ENCODE measurements at places on chromosomes 6 and 20.

DNA sequence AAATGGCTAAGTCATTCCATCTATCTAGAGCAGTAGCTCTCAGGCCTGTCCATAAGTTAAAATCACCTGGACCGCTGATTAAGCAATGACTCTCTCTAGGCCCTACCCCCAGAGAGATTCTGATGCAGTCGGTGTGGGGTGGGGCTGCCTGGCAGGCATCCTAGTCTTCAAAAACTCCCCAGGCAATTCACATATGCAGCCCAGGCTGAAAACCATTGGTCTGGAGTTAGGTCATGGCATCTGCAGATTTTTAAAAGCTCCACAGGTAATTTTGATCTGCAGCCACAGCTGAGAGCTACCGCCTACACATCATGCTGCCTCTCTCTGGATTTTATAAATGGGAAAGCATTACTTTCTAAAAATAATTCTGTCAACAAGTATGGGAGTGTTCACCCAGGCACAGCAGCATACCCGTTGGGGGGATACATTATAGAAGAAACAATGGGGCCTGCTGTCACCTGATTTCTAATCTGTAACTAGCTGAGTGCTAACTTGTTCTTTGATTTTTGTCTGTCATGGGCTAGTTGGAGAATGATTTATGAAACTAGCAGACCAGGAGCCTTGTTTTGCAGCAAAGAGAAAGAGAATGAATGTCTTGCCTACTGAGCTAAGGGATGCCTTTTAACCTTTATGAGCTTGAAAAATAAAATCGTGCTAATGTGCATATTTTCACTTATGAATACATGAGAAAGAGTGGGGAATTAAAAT is 44.1 kb upstream of the ATXN1 start:
- no peak for DNase-seq

DNA sequence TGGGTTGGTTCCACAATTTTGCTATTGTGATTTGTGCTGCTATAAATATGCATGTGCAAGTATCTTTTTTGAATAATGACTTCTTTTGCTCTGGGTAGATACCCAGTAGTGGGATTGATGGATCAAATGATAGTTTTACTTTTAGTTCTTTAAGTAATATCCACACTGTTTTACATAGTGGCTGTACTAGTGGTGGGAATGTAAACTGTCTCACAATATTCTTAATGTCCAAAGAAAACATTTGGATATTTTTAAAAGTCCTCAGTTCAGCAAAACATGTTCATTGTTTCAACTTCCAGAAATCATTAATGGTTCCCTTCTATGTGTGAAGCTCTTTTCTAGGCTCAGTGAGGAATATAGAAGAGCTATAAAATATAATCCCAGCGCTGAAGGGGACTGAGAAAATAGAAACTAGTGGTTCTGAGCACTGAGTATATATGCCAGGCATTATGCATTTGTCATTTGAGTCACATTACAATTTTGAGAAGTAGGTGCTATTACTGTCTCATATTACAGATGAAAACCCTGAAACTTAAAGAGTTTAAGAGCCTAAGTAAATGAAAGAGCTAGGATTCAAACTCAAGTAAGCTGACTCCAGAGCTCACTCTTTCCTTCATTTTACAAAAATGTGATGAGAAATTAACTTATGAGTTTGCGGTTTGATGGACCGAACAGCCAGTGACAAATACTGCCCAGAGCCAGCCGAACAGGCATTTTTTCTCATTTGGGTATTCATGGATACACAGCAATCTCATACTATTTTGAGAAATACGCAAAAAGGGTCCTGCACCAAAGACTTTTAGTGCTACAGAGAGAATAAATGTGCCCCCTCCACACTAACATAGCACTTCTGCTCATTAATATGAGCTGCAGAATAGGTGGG is 250.1 kb downstream of the TBX18 start:
- DNase-seq: no peak

DNA sequence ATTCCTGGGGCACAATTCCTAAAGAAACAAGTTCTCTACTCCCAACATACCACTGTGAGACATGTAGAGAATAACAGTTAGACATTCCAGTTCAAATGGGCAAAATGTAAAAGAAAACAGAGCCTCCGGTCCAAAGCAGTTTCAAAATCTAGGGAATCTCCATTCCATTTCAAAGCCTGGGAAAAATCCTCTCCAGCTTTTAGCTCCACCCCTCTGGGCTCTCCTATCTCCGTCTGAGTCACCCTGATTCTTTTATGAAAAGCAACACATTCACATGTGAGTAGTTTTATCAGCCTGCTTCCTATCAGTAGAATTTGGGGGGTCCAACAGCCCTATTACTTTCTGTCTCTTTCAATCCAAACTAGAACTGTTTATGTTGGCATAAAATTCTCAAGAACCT is 3.7 kb downstream of the CSNK2A1 start:
- no peak for DNase-seq

DNA sequence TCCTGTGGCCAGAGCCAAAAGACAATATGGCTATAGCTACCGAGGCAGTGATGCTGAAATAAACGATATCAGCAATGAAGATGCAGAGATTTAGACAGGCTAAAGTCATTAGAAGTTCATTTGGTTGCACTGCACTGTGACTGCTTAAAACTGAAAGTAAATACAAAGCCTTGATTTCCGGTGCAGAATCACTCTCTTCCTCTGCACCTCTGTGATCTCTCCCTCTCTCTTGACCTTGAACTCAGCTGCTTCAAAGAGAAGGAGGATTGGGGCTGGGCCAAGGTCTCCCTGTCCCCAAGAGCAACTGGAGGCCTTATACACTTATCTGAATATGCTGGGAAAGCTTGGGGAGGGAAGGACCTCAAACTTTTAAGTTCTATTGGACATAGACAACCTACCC is 34.6 kb upstream of the SPACA1 start:
- no peak for DNase-seq

- no peak for DNase-seq
Measured at GRCh38 chr6:119342430-119342829, 7.1 kb downstream of the MAN1A1 start.

DNA sequence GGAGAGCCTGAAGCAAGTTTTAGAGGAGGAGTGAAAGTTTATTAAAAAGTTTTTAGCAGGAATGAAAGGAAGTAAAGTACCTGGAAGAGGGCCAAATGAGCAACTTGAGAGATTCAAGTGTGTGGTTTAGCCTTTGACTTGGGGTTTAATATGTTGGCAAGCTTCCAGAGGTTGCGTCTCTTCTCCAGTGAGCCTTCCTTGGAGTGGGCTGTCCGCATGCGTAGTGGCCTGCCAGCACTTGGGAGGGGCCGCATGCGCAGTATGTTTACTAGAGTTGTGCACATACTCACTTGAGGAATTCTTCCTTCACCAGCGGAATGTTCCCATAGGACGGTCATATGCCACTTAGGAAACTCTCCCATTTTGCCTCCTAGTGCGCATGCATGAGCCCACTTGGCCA is 235.2 kb downstream of the ALDH8A1 start:
- no peak for DNase-seq

DNA sequence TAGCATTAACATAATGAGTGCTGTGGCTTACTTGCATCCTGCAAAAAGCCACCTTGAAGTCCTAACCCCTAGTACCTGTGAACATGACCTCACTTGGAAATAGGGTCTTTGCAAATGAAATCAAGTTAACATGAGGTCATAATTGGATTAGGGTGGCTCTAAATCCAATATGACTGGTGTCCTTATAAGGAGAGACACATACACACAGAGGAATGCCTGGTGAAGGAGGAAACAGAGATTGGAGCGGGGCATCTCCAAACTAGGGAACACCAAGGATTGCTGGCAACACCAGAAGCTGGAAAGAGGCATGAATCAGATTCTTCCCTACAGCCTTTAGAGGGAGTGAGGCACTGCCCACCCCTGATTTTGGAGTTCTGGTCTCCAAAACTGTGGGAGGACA is 17.6 kb upstream of the RPS6KA2 start:
- DNase-seq: no peak

DNA sequence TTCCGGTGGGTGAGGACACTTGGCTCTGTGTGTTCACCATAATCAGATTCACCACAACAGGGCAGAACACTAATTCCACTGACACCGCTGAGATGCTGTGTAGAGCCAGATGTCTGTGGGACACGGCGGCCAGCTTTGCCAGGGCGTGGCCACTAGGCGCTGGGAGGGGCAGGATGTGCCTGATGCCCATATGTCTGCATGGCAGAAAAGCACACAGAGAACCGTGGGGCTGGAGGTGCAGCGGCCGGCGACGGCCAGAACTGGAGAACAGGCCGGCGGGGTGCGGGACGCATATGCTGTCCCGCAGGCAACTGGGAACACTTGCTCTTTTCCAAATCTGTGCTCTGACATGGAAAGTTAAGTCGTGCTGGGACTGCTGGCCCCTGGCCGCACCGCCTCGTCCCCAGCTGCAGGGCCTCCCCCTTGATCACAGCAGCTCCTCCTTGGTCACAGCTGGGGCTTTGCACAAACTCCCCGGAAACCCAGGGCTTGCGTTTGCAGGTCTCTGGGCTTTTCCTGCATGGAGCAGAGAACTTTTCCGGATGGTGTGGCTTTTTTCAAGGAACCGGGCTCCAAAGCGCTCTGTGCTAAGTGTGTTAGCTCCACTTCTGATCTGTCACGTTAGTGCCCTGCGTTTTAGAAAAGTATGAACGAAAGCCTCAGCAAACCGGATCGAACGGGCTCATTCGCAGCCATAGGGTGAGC is 31.1 kb downstream of the NTSR1 start:
- DNase-seq: no peak

- no peak for DNase-seq
Measured at GRCh38 chr6:82176616-82177015, 70.9 kb downstream of the IBTK start.

- DNase-seq: no peak
Measured at GRCh38 chr6:28333047-28333446, 2.9 kb downstream of the ZSCAN31 start.

- DNase-seq: peak; percentile 89
Measured at GRCh38 chr20:20367575-20368417, at the start of gene INSM1. Gene INSM1 (plus strand): TSS chr20:20368104. CDS start chr20:20368268, 164 bp downstream.

DNA sequence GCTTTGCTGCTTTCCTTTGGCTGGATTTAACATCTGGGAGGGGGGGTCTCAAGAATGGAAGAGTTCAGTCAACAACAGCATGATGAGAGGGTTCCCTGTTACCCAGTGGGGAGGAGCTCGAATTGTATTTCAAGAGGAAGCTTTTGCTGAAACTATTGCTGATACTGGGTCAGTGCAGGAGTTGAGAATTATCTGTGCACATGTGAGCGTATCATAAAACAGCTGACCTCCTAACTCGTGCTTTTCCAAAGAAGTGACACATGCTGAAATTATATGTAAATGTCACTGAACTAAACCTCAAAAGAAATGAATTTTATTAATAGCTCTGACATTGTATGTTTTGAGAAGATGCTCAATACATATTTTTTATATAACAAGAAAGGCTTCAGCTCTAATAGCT is 96.3 kb downstream of the PHF3 start:
- DNase-seq: no peak

DNA sequence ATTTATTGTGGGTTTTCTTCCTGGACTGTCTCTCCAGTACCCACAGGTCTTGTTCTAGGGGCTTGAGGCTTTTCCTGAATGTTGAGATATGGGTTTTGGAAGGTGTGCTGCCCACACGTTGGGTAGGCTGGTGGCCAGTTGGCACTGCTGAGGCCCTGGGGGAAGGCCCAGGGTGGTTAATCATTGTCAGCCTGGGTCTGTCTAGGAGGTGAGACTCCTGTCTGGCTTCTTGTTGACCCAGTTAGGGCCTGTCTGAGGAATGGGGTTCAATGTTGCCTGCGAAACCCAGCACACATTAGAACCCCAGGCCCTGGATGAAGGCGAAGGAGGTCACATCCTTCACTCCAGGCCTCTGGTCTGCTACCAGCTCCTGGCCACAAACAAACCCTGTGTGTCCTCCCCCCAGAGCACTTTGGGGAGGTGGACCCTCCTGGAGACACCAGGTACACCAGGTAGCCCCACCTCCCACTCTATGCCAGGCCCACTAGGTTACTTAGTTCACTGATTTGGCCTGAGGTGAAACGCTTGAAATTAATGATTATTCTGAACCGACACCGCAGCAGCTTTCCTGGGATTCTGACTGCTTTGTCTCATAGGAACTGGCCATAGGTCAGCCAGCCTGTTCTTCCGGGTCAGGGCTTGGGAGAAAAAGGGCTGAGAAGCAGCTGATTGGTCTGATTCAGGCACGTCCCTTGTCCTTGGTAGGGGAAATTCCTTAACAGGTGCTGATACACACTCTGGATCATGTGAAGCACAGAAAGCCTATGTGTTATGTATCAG is 15.2 kb downstream of the DNMT3B start:
- no peak for DNase-seq

DNA sequence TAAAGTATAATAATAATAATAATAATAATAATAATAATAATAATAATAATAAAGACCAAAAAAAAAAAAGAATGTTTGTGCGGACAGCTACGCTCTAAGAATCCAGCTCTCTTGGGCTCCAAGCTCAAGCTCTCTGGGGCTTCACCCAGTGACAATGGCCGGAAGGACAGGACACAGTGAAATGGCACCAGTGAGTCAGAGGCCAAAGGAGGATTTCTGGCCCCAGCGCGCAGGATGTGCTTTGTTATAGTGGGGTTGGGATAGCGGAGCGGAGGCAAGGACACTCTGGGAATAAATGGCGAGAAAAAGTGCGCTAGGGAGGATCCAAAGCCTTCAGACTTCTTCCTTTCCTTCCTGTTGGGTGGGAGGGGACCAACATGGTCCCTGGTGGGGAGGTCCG is 38.2 kb downstream of the HLA-A start:
- DNase-seq: no peak

DNA sequence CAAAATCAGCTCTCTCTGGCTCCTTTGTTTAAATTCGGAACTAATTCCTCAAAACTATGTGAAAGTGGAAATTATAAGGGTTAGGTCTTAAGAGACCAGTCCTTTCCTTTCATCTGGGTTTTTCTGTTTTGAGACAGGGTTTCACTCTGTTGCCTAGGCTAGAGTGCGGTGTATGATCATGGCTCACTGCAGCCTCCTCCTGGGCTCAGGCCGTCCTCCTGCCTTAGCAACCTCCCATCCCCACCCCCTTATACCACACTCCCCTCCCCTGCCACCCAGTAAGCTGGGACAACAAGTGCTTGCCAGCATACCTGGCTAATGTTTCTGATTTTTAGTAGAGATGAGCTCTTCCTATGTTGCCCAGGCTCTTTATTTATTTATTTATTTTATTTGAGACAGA is 12.8 kb upstream of the SSR1 start:
- DNase-seq: no peak

All from spinal cord (tissue), 10 donors.